Left colon (tissue), 2 donors: ENCODE measurements at places on chromosomes 2 and 18. TPM values are rescaled to one million over a fixed set of nuclear protein-coding genes. Genes with fewer than 3 reads are reported as not detected.

- DNase-seq, result peak; percentile 4
Measured at GRCh38 chr18:33560686-33561370, 17.2 kb upstream of the ASXL3 start.

DNA sequence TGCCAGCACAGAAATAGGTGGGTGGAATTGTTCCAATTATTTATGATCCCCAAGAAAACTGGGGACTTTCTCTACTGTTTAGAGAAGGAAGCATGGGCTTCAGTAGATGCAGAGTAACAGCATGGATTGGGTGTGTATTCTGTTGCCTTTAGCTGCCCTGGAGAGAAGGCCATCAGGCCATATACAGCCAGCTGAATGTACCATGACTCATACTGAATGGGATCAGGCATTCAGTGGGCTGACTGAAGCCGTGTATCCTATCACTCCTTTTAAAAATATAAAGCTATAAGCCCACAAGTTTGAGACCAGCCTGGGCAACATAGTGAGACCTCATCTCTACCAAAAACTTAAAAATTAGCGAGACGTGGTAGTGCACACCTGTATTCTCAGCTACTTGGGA, 16.7 kb upstream of the PLEKHM3 start:
- DNase-seq, result no peak

DNA sequence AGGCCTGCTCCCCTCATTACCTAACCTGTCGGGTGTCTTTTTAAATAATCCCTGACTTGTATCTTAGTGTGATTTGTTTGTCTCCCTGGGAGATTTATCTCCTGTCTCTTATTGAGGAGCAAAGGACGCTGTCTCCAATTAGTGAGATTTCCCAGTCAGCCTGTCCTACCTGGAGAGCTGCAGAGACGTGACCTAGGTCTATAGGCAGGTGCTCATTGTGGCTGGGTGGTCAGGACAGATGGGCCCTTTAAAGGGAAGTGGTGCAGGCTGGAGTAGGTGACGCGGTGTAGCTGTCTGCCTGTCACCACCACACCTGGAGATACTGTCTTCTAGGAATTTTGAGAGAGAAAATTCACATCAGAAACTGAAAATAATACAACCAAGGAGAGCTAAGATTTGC, 28.0 kb downstream of the PLB1 start:
- no peak for DNase-seq

DNA sequence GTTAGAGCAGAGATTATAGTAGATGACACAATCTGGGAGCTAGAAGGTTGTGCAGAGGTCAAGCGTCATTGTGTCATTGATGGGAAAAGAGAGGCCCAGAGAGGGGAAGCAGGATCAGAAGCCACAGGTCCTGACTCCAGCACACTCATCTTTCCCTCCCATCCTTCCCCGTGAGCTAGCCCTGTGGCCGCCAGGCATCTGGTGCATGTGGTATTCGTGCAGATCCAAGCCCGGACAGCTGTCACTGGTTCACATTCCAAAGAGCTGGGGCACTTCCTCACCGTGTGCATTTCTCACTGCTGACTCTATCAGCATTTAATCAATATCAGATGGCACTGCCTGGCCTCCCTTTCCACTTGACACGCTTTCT, 94.1 kb upstream of the THOC1 start:
- peak; percentile 42 for DNase-seq

The STPG4 gene
- 0.47 TPM for total RNA-seq

The UGGT1 gene
- 35.9 TPM for total RNA-seq
